ENCODE measurements at places on chromosomes 11 and 22.
A peak's percentile ranks its signal among the peaks of the same experiment; 100 is the strongest.

- DNase-seq, result peak; percentile 77
These were observed 27.9 kb upstream of the RASL10A start for GRCh38 chr22:29343313-29343805.

DNA sequence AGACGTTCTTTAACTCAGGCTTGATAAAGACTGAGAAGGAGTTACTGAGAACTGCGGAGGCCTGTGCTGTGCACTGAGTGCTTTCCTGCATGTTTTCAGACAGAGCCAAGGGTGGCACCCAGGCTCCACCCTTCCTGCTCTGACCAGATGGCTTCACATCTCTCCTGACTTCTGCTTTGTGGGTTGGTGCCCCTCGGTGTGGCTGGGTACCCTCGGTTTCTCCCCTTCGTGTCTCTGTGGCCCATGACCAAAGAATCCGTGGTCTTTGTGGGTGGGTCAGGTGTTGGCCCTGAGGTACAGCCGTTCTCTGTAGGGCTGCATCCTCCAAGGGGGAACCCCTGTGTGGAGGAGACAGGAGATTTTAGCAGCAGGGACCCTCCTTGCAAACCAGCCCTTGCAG, 34.3 kb downstream of the GRIK4 start:
- no peak for DNase-seq

GRCh38 chr11:107624983-107625684, 34.2 kb downstream of the ELMOD1 start:
- no peak for DNase-seq

DNA sequence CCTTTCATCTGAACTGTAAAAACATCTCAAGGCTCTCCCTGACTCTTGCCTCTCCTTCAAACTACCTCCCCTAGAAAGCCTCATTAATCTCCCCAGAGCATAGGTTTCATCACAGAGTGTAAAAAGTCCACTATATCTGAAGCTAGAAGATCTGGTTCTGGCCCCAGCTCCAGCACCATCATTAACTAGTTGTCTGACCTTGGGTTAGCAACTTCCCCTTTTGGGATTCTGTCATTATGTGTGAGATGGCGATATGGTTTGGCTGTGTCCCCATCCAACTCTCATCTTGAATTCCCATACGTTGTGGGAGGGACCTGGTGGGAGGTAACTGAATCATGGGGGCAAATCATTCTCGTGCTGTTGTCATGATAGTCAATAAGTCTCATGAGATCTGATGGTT, 97.3 kb downstream of the KCNC1 start:
- no peak for DNase-seq

DNA sequence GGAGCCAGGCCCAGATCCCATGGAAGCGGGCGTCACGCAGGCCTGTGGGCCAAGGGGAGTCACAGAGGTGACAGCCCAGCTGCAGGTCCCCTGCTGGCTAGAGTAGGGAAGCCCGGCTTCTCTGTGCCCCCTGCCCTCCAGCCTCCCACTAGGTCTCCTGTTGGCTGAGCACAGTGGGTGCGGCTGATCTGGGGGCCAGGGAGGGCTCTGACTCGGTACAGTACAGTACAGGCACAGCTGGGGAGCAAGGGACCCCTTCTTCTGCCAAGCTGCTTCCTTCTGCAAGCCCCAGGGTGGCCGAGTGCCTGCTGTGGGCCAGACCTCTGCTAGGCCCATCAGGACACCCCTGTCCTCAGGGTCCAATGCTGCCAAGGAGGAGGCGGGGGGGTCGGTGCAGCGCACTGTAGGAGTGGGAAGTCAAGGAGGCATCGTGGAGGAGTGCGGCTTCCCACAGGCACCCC, 10.1 kb downstream of the SUSD2 start:
- no peak for DNase-seq

GRCh38 chr22:21790359-21790758, 54.8 kb upstream of the YPEL1 start:
- DNase-seq, result no peak

DNA sequence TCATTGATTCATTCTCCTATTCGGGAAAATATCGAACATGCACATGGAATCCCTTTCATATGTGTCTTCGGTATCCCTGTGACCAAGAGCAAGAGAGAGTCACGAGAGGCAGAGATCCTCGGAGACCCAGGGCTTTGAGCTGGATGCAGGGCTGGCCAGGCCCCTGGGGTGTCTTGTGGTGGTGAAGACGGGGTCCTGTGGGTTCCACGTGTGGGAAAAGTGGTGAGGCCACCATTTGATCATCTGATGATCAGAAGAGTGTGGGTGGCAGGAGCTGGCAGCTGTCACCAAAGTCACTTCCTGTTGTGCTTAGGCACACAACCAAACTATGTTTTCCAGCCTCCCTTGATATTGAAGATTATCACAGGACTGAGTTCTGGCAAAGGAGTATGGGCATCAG, 94.0 kb downstream of the BRD1 start:
- DNase-seq, result no peak

GRCh38 chr11:704781-705645, 1.0 kb upstream of the EPS8L2 start:
- peak; percentile 83 for DNase-seq

Measured in NCI-H2029 (cell line).